Epithelial cell of prostate (primary cell): ENCODE measurements at places on chromosomes 5 and 9.

DNA sequence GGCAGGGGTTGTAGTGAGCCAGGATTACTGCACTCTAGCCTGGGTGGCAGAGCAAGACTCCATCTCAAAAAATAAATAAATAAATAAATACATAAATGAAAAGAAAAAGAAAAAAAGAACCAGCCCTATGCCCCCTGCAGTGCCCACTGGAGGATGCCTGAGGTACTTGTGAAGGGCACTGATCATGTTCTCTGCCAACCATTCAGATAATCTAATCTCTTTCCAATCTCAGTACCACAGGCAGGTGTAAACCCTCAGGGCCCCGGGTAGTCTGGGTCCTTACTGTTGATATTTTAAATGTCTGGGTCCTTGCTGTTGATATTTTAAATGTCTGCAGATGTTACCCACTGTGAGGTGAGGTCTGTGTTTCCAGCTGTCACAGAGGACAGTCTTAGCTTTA lies 321.8 kb upstream of the ADCY2 start:
- no peak for DNase-seq

- DNase-seq = no peak
These were observed 68.5 kb upstream of the CEP78 start for GRCh38 chr9:78167356-78167755.

- DNase-seq = no peak
These were observed 74.2 kb downstream of the UGCG start for GRCh38 chr9:111970827-111971226.

- DNase-seq = no peak
These were observed 265.2 kb downstream of the DMAC1 start for GRCh38 chr9:7534211-7534935.

- no peak for DNase-seq
These were observed 73.4 kb downstream of the PHAX start for GRCh38 chr5:126674145-126674544.

GRCh38 chr5:59190746-59191145 lies 607.9 kb downstream of the RAB3C start:
- no peak for DNase-seq

GRCh38 chr5:112917453-112917995 lies 4.5 kb downstream of the REEP5 start:
- no peak for DNase-seq

DNA sequence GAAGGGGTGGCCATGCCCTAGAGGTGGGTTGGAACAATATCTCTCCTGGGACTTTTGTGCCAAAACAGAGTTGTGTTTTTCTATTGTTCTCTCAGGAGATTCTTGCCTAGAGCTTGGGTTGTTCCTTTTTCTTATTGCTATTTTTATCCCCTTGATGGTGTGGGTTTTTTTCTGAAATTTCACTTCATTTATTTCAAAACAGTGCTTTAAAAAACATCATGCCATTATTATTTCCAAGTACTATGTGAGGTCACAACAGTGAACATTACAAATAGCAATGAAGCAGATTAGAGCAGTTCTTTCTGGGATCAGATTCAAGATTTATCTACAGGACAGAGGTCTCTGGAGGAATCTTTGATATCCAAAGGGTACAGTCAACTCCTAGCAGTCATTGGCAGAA lies 76.6 kb downstream of the ACTBL2 start:
- DNase-seq = no peak

- no peak for DNase-seq
These were observed 286.3 kb downstream of the NNT start for GRCh38 chr5:43889233-43889632.

- no peak for DNase-seq
These were observed 561 bp downstream of the SEC61B start for GRCh38 chr9:99222416-99223270.

- DNase-seq = no peak
These were observed 3.5 kb downstream of the PAIP1 start for GRCh38 chr5:43553381-43553780.

DNA sequence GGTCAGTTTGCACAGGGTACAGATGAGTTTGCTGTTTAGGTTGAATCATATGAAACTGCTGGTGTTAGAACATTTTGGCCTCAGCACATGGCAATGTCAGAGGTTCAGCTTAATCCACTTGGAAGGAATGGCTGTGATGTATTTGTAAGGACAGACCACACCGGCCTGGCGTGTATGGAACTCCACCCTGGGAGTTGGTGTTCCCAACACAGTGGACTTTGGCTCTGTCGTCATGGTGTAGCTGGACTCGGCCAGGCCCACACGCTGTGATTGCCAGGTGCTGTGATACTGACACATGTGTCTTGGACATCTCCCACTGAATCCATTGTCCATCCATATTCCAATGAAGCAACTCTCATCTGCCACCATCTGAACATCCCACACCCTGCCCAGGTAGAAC lies 90.3 kb downstream of the ZNF618 start:
- DNase-seq = no peak

DNA sequence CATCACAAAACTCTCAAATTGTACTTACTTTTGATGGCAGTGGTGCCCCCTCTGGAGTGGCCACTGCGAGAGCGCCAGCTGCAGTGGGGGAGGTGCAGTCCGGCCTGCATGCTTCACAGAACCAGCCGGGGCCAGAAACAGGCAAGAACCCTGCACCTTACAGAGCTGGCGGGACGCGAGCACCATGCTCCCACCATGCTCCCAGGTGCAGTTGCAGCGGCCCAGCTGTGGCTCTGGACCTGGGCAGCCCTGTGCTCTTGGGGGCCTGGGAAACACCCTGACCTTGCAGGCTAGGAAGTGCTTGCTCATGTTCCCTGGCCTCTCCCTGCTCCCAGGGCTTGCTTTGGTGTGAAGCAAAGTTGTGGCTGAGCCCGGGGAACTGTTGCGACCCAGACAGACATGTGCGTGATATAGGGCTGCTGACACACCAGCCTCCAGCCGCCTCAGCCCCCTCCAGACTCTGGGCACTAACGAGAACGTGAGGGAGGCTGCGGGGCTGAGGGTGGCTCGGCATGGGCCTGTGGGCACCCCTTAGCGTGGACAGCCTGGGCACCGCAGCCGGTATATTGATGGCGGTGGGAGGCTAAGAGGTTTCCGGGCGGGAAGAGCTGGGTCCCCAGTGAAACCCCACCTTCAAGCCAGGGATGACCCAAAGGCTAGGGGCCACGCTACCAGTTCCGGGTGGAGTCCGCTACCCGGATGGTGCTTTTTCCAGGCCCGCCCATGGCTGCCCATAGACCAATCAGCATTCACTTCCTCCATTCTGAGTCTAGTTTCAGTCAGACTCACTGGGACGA lies 1809.9 kb upstream of the ACO1 start:
- DNase-seq = no peak

- no peak for DNase-seq
These were observed 16.1 kb downstream of the IFNE start for GRCh38 chr9:21465859-21466518.

- DNase-seq = no peak
These were observed 42.8 kb downstream of the CAMSAP1 start for GRCh38 chr9:135864447-135865049.

DNA sequence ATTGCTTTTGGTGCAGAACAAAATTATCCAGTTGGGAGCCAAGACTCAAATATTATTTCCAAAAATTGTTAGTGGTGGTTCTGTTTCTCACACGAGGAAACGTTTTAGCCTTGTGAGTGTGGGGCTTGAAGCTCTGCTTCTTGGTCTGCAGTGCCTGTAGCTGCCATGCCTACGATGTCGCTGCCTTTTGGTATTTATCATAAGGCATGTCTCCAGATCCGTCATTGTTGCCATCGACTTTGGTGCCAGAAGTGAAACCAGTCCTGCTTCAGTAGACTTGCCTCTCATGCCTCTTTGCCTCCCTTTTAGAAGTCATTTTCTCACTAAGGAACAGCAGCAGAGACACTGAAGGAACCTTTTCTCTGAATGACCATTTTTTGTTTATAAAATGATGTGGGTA lies 29.7 kb upstream of the CATSPER3 start:
- no peak for DNase-seq

GRCh38 chr5:180645274-180646204 lies 3.9 kb downstream of the FLT4 start:
- no peak for DNase-seq
